ENCODE measurements at places on chromosomes 4 and X. TPM values are rescaled to one million over a fixed set of nuclear protein-coding genes. Genes with fewer than 3 reads are reported as not detected.

The APLN gene
- total RNA-seq = not detected

The ATP2B3 gene
- 68.0 TPM for total RNA-seq

The ZMAT1 gene
- total RNA-seq = 5.2 TPM

The CSAG3 gene
- total RNA-seq = 7.4 TPM

The FANCB gene
- 3.4 TPM for total RNA-seq

The LNX1 gene
- 0.10 TPM for total RNA-seq

The NPY2R gene
- not detected for total RNA-seq

The FRMPD4 gene
- 6.2 TPM for total RNA-seq

The CDX4 gene
- not detected for total RNA-seq

The NEIL3 gene
- 1.4 TPM for total RNA-seq

The HSFX1 gene
- total RNA-seq = 1.8 TPM

The PNMA6F gene
- not detected for total RNA-seq

The GLOD5 gene
- not detected for total RNA-seq

All from glutamatergic neuron (in vitro differentiated cells).